ENCODE measurements at places on chromosomes 16 and 17.
A peak's percentile ranks its signal among the peaks of the same experiment; 100 is the strongest.

DNA sequence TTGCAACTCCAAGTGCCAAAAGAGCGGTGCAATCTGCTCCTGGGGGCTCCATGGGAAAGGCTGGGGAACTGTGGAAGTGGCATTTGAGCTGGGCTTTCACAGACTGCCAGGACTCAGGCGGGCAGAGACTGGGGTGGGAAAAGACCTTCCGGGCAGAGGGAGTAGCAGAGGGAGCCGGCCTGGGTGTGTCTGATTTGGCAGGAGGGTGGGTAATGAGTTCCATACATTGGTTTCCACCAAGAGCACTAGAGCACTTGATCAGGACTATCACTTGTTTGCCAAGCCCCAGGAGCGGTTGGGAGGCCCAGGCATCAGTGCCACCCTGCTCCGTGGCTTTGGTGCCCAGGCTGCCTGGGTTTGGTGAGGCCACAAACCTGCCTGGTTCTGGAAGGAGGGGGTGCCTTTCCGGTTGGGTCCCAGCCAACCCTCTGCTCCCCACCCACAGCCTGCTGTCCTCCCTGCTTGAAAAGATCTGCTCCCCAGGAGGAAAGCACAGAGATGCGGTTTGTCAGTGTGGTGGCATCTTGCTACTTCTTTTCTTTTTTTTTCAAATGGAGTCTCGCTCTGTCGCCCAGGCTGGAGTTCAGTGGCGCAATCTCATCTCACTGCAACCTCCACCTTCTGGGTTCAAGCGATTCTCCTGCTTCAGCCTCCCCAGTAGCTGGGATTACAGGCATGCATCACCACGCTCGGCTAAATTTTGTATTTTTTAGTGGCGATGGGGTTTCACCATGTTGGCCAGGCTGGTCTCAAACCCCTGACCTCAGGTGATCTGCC is 3.5 kb upstream of the TRIM47 start:
- no peak for DNase-seq

DNA sequence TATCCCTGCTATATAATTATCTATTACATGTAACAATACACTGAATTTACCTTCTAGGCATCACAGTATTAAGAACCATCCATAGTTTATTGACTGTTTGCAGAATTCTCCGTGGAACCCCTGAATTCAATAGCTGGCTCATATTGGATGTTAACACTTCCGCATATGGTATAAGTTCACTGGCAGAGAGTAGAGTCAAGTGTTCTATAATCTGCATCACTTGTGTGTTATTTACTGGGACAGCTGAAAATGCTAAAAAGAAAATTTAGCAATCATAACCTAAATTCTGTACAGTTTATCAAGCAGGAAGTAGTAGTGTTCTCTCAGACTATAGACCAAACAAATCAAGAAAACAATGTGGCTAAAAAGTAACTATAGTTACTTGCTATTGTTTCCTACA is 14.5 kb upstream of the BRIP1 start:
- DNase-seq: no peak

DNA sequence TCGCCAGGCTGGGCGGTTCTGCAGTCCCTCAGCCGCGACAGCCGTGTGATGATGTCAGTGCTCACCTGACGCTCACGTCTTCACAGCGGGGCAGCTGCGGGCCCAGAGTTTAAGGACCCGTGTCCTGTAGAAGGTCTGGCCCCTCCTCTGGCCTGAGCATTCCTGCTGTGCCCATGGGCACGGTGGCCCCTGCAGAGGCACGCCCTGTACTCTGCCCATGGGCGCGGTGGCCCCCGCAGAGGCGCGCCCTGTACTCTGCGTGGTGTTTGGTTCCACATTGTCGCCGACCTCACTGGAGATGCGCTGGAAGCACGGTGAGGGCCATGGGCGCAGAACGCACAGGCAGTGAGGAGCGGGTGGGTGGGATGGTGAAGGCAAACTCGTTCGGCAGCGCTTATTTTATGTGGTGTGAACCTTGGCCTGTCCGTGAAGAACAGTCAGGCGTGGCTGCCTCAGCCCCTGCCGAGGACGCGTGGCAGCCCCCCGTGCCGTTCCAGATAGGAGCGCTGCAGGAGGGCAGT is 122.0 kb downstream of the BANP start:
- DNase-seq: no peak

DNA sequence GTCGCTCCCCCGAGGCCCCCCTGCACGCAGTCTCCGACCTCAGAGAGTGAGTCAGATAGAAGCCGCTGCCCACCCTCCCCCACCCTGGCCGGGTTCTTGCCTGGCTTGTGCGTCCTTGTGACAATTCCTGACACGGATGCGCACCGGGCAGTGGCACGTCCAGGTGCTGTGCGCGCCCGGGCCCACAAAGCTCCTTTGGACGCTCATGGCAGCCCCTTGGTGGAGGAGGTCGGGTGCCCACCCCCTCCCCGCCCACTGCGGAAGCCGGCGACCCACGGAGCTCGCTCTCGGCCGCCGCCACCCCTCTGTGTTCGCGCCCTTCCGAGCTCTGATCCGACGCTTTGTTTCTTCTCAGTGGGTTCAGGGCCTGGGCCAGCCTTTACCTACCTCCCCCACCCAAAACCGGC is 662 bp upstream of the TUBB3 start:
- DNase-seq: peak; percentile 82

GRCh38 chr17:45050481-45051059 is 862 bp downstream of the DCAKD start:
- DNase-seq: peak; percentile 71
